Muscle of arm (tissue), 14 donors: ENCODE measurements at places on chromosomes 3 and 15.

DNA sequence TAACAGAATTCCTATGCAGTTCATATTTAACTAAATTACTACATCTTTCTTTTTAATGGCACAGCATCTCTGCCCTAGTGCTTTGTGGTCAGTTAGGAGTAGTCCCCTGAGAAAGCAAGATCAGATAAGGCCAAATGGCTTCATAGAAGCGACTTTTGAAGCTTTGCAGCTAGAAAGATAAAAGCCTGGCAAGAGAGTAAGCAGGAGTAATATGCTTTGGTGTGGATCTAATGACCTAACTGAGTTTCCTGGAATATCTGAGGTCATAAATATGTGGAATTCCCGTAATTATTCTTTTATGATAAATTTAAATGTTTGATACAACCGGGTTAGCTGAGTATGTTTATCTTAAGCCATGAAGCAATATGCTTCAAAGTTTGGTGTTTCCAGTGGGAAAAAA is 374.9 kb upstream of the LRRC3B start:
- DNase-seq, result no peak

DNA sequence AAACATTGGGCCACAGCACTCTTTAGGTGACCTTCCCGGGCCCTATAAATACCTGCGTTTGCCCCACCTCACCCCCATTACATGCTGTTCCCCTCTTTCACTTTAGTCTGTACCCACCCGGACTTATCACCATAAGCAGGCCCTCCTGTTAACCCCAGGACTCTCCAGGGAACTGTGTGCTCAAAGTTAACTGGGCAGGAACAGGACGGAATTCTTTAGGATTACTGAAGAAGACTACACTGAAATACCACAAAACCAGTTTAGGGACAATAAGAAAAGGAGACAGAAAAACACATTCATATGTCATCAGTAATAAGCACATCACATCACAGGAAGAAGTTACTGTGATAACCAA is 45.5 kb downstream of the FSIP1 start:
- no peak for DNase-seq

DNA sequence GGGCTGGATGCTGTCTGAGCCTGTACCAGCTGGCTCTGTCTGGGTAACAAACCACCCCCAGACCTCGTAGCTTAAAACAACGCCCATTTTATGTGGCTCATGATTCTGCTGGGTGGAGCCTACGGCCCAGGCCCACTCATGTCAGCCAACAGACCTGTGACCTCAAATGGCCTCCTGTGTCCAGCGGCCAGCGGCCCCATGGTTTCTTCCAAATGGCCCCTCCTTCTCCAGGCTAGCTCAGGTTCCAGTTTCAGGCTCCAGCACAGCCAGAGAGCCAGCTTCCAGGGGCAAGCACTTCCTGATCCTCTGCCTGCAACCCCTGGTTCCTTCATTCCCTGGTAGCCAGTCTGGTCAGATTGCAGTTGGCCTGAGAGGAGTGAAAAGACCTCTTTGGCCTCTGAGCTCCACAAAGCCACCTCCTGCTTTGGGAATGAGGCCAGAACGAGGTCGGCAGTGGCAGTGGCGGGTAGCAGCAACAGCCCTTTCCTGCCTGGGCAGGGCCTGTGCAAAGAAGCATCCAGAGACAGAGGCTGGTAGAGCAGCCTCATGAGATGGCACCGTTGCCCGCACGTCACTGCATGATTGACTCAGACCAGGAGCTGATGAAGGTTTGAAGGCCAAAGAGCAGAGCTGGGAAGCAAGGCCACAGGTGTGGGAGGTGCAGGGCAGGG is 21.0 kb upstream of the PLXNA1 start:
- DNase-seq, result no peak

DNA sequence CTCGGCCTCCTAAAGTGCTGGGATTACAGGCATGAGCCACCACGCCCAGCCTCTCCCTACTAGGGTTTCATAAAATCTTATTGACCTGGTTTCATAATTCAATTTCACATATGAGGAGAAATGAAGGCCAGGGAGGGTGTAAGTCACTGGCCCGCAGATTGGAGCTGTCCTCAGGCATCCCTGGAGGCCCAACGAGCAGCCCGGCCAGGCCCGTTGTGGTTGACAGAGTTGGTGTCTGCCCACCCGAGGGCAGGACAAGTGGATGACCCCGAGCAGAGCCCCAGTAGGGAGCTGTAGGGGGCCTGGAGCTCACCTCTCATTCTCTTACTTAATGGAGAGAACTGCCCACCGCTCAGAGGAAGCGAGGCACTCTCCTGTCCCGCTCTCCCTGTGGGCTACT is 78.9 kb downstream of the CPN2 start:
- no peak for DNase-seq

- DNase-seq, result no peak
Measured at GRCh38 chr3:133797396-133798105, 8.1 kb upstream of the SRPRB start.

DNA sequence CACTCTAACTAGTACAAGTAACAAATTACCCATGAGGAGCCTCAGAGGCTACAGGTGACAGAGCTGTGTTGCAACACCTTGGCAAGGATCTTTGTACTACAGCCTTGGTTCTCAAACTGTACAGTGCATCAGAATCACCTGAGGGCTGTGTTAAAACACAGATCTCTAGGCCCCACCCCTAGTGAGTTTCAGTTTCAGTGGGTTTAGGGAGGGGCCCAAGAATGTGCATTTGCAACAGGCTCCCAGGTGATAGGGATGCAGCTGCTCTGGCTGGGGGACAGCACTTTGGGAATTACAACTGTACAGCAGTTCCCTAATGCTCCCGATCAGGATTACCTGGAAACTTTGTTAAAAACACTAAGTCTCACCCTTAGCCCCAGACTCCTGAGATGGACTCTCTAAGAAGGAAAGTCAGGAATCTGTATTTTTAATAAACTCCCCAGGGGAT is 66.1 kb upstream of the NR2F2 start:
- DNase-seq, result no peak

- no peak for DNase-seq
Measured at GRCh38 chr3:148880681-148881080, 15.6 kb downstream of the CPA3 start.

GRCh38 chr15:53196242-53196641 is 406.1 kb upstream of the ONECUT1 start:
- no peak for DNase-seq

DNA sequence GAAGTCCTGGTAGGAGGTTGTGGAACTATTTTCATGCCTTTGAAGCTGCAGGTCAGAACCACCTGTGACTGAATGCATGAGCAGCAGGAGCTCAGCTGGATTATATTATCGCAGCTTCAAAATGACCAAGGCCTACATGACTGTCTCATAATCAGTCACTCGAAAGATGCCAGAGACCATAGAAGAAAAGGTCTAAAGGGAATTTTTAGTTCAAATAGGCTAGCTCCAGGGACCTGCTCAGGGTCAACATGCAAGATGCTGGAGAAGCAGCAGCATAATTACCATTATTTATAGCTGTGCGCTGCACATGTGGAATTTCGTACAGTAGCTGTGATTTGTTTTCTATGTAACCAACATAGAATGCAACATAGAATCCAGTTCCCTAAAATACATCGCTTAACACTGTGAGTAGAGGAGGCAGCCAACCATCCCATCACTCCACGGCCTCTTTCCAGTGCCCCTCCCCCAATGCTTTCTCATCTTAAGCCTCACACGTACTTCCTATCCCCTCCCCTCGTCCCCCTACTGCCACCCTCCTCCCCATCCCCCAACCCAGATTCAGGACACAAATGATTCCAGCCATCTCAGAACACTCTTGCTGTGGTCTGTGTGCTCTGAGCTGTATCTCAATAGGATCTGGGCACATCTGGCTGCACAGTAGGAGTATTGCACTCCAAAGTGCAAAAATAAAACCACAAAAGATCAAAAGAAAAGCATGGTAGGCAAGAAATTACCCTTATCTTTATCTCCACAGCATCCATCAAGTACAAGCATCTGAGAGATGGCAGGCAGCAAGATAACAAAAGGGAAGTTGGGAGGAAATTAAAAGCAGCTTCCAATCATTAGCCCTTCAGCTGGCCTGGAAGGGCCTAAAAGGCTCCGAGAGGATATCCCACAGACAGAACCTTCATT is 352.8 kb upstream of the SEMA6D start:
- no peak for DNase-seq

- no peak for DNase-seq
Measured at GRCh38 chr15:68789091-68789490, 31.6 kb downstream of the ANP32A start.

DNA sequence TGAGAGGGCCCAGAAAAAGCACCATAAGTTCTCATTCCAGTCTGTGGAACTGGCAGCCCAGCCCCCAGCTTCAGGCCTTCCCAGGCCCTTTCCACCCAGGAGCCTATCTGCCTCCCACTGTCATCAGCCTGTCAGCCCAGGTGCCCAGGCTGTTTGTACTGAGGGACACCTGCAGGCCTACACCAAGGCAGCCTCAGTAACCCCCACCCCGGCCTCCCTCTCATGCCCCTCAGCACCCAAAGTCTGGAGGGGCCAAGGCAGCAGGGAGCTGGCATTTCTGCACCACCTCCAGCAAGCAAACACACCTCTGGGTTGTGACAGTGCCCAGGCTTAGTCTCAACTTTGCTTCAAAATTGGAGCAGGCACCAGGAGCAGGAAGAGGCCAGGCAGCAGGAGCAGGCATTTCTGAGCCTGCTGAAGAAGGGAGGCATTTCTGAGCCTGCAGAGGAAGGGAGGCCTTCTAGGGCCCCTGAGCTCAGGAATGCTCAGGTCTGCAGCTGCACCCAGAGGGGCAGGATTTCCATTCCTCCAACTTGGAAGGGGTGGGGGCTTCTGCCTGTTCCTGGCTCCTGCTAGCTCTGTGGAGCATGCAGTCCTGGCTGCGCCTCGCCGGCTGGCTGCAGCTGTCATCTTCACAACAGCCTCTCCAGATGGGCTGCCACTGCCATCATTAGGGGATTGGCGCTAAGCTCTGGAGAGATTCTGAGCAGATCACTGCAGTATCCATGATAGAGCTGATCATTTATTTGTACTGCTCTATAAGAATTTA is 396.1 kb downstream of the UNC13C start:
- DNase-seq, result no peak

- DNase-seq, result no peak
Measured at GRCh38 chr3:120022729-120023128, 71.5 kb downstream of the GSK3B start.

DNA sequence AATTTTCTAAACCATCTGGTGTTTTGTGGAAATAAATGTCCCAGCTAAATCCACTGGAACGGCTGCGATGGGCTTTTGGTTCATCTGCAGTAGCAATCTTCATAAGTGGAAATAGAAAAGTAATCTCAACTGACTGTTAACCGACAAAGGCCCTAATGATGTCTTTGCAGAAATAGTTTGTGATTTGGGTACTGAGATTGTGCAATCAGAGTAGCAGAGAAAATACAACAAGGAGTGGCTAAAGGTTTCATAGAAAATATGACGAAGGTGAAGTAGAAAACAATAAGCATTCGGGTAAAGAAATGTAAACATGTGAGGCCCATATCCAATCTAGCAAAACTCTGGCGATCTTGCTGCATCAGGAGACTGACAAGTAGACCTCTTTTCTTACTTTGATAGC is 262.6 kb upstream of the MCTP2 start:
- no peak for DNase-seq

DNA sequence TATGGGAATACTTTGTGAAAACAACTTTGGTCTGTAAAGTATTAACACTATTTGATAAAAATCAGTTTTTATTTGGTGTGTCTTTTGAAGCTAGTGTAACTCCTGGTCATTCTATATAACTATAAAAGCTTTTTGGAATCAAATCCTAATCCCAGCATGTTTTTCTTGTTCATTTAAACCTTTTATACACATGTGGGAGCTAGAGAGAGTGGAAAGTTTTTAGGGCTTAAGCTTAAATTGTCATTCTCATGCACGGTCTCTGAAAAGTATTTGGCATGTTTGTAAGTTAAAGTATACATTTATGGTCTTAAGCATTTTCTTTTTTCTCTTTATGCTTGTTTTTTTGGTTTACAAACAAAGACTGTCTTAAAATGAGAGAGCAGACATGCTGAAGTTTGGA is 83.4 kb upstream of the RARB start:
- DNase-seq, result peak; percentile 39

DNA sequence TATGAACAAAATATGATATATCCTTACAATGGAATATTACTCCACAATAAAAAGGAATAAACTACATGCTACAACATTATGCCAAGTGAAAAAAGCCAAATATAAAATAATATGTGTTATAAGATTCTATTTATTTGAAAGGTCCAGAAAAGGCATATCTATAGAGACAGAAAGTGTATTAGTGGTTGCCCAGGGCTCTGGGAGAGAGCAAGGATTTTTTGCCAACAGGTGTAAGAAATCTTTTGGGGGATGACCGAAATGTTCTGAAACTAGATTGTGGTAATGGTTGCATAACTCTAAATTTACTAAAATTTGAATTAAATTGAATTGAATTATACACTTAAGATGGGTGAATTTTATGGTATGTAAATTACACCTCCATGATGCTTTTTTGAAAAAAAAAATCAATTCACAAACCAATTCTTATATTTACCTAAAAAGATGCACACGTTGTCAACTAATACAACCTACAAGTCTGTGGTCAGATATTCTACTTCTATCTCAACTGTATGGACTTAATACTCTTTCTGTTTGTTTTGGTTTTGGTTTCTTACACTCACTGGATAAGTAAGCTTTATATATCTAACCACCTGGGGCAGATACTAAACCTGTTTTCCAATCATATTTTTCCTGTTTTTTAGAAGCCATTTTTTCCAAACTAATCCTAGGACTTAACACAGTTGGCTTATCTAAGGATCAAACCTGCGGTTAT is 75.8 kb downstream of the FBN1 start:
- DNase-seq, result no peak

- DNase-seq, result no peak
Measured at GRCh38 chr3:40745381-40746106, 220.8 kb downstream of the ZNF621 start.

- no peak for DNase-seq
Measured at GRCh38 chr15:37537802-37538201, 396.6 kb upstream of the TMCO5A start.

DNA sequence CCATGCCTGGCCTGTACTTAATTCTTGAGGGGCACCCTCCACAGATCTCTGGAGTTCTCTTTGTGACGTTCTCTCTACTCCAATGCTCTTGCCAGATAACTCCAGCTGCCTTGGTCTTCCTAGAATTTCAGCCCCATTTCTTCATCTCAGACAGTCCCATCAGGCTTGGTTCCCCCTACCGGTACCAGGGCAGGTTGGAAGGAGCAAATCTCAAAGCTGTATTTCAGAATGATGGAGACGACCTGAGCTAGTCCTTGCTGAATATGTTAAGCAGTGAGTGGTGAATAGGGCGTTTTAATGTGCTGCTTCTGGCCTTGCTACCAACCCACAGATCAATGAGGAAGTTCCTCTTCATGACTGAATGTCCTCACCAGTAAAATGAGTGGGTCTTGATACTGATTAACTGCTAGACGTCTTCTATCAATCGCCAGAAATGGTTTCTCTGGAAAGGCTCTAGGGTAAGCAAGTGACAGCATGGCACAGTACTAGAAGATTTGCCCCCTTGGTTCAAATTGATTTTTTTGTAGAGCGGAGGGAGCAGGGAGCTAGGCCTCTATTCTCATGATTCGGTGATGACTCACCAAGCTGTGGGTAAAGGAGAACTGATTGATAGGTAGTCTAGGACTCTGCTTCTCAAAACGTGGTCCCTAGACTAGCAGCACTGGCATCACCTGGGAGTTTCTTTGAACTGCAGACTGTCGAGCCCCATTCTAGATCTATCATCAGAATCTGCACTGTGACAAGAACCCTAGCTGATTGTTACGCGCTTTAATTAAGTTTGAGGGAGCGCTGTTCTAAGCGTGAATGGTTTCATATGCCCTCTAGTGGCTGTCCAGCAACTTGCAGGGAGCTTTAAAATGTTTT is 67.8 kb downstream of the UBP1 start:
- peak; percentile 42 for DNase-seq
